ENCODE measurements at places on chromosomes 11 and 22.

DNA sequence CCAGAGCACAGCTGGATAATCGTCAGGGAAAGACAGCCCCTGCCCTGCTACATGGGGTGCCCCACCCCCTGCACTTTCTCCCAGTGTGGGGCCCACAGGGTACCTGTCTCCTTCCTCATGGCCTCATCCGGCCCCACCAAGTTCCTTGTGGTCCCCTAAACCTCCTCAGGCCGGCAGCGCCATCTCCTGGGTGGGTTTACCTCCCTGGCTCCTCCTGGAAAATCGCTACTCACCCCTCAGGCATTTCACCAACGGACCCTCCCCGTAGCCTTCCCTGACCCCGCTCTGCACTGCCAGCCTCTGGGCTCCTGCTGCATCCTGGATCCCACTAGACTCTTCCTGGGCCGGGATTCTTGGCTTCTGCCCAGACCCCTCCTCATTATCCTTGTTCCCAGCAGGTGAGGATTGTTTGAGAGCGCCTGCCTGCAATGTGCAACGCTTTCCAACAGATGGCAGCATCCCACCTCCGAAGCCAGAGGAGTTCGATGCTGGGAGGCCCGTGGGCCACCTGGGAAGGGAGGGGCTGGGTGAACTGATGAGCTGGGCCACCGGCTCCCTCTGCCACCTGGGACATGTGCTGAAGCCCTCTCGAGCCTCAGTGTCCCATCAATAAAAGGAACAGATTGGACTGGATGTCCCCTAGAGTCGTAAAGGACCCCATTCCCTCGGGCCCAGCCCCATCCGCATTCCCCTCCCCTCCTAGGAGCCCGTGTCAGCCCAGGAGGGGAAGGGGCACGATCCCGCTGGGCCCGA lies 44.2 kb upstream of the TTLL12 start:
- DNase-seq, result no peak

DNA sequence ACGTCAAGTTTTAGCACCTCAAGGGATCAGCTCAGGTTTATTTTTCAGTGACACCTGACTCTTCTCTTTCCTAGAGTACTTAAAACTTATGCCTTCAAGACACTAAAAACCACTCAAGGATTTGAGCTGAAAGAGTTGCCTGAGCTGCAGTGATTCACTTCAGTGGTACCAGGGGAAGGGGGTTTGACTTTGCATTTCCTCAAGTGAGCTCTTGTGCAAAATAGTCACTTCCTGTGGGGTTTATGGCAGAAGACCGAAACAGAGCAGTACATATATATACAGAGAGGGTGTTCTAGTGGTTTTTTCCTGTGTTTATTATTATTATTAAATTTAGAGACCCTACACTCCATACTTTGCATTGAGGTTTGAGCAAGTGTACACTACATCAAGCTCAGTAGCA lies 60.7 kb downstream of the DBX1 start:
- DNase-seq, result no peak

- no peak for DNase-seq
Observed at GRCh38 chr22:38735465-38736256, 20.1 kb downstream of the SUN2 start.

GRCh38 chr22:17155941-17156340 lies 3.1 kb downstream of the HDHD5 start:
- DNase-seq, result no peak

All from DMS 273 treated with DMSO at 0.1 percent for 48 hours (cell line).